ENCODE measurements at places on chromosomes 7 and 10.

DNA sequence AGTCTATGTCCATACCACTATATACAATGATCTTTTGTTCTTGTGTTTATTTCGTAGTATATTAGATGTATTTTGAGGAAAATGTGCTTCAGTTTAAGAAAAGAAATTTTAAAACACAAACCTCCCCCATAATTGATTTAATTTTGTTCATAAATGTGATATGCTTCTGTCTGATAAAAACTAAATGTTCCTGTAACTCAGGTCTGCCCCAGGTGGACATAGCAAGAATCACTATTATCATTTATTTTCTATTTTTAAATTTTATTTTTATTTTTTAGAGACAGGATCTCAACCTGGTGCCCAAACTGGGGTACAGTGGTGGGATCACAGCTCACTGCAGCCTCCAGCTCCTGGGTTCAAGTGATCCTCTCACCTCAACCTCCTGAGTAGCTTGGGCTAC is 43.2 kb downstream of the BEND7 start:
- DNase-seq, result no peak

GRCh38 chr7:23022258-23022769 is 8.4 kb upstream of the HYCC1 start:
- DNase-seq, result no peak

- DNase-seq, result no peak
Measured at GRCh38 chr7:21013765-21014539, 227.3 kb upstream of the SP8 start.

DNA sequence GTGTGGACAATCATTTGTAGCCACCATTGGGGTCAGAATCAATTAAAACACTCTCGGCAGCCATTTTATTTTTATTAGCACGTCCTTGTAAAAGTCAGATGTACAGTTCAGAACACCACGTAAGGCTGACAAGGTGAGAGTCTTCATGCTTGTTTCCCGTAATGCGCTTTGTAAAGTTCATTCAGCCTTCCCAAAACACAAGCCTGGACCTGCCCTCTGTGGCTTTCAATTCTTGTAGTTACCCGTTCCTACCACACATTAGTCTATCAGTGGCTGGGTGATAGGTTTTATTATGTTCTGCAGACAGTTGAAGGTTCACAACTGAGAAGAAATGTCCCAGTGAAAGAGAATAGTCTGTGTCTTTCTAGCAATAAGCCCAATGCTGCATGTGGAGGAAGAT is 35.4 kb downstream of the GAD2 start:
- DNase-seq, result no peak
